ENCODE measurements at places on chromosomes 7 and 10. TPM values are rescaled to one million over a fixed set of nuclear protein-coding genes. Genes with fewer than 3 reads are reported as not detected.

- no peak for ATAC-seq
Observed at GRCh38 chr7:155916926-155917655, 104.8 kb upstream of the SHH start.

The HOXA9 gene
- not detected for total RNA-seq

DNA sequence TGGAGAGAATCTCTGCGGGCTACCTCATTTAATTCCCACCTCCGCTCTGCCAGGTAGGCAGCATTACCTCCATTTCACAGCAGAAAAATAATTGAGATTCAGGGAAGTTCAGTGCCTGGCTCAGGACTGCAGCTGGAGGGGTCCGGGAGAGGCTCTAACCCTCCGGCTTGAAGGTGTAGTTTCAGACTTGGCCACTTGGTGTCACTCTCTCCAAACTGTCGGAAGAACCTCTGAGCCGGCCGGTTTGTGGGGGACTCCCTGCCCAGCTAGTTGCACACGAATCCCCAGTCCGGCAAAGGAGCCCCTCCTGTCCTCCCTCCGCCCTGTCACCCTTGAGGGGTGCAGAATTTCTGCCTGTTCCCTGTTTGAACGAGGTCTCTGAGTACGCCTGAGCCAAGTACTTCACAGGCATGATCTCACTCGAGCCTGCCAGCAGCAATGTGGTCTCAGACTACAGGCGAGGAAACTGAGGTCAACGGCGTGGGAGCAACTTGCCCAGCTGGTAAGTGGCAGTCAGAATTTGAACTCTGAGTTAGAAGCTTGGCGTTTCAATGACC, 144.7 kb upstream of the ZNF716 start:
- ATAC-seq = no peak

DNA sequence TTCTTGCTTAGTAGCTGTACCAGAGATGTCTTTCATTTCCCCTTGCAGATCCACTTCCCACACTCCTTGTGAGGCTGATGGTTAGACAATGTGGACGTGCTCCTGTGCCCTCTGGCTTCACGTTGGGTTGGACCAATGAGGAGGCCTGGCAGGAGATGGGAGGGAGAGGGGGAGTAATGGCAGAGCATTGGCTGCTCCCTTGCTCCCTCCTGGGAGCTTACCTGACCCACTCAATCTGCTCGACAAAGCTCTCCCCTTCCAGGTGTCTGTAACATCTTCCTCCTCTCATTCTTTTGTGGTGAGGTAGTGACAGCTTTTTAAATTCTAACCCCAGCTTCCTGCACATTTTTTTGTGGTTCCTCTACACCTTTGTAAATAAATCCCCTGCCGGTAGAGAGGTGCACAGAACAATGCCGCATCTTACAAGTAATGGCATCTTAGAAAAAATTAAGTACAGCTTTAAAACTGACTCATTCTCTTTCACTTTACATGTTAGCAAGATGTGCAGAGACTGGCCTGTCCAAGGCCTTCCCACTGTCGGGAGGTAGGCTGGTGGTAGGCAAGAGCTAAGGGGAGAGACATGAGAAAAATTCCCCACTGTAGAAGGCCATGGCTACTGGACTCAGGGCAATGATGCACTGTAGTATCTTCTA, 134.3 kb downstream of the HTR7 start:
- no peak for ATAC-seq

The CDHR3 gene
- total RNA-seq = 26.5 TPM

The TRIM50 gene
- total RNA-seq = not detected

- no peak for ATAC-seq
Observed at GRCh38 chr7:18241543-18242231, 214.0 kb upstream of the PRPS1L1 start.

- no peak for ATAC-seq
Observed at GRCh38 chr7:55131142-55131929, 112.5 kb downstream of the EGFR start.

DNA sequence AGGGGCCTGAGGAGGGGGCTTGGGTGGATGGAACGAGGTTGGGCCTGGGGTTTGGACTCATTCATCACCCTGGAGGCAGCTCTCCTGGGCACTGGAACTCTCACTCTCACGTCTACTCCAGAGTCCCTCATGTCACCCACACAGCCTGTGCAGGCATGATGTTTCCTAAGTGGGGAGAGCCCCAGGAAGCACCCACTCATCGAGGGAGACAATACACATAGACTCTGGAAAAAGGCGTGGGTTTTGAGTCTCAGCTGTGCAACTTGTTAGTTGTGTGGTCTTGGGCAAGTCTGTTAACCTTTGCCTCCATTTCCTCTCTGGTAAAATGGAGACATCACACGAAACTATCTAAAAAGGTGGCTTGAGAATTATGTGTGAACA, 25.9 kb upstream of the RBM20 start:
- ATAC-seq = no peak

DNA sequence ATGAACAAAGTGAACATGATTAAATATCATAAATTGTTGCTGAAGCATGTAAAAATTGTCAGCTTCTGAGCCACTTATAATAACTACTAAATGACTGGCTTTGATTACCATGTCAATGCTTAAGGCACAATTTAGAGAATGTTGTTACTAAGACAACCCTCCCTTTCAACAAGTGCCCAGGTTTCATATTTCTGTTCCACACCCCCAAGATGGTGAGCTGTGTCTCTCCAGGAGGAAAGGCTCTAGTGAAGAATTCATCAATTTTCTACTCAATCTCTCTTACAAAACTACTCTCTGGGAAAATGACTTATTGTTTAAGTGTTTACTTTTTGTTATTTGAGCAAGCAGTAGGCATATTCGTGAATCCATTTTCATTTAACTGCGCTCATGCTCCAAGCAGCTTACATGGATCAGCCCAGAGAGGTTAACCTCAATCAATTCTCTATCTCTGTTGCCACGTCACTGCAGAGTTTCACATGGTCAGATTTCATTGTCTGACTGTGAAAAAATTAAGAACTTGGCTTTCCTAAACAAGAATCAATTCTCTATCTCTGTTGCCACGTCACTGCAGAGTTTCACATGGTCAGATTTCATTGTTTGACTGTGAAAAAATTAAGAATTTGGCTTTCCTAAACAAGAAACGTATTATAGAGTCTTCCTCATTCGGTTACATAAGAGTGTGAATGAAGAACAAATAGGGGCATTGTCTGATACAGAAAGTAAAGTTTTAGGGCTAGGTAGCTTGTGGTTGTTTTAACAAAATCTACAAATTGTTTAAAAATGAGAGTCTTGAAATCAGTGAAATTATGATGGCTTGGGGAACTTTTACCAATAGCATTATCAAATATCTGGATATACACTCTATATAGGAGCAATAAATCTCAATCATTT, 49.7 kb downstream of the CCDC71L start:
- ATAC-seq = no peak

- no peak for ATAC-seq
Observed at GRCh38 chr10:3616880-3617279, 168.1 kb downstream of the KLF6 start.

GRCh38 chr10:118940386-118940785, 89.1 kb upstream of the NANOS1 start:
- no peak for ATAC-seq

DNA sequence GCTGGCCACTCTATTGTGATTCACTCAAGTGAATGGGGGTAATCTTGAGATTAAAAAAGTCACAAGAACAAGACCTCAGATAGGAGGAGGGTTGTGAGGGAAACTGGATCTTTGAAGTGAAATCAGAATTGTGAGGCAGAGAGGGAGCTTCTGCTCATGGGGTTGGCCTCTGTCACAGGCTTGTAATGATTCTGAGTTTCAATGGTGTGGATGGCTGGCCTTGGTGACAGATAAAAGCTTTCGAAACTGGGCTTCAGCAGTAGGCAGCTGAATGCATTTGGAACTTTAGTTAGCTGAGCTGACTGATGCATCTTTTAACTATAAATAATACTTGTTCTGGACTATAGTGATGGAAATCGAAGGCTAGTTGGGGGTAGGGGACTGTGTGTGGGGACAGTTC, 12.2 kb downstream of the TAS2R60 start:
- no peak for ATAC-seq

The ASZ1 gene
- total RNA-seq = not detected

DNA sequence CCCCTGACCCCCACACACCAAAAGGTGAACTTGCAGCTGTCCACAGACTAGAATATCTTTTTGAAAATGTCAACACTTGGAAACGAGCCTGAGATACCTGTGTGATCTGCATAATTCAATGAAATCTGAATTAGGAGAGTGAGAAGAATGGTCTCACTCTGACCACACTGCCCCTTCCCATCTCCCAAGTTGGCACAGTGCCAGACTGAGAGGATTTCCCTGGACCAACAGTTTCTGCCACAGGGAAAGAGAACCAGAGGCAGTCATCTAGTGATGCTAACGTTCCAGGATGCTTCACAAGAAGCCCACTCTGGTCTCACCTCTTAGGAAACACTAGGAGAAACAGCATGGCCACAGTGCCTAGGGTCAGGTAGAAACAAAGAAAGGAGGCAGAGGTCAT, 479.0 kb downstream of the SDK1 start:
- ATAC-seq = no peak
